Left ventricle myocardium inferior (tissue), 1 donor: ENCODE measurements at places on chromosomes 4 and X. TPM values are rescaled to one million over a fixed set of nuclear protein-coding genes. Genes with fewer than 3 reads are reported as not detected.

SCD5 gene
- 4.5 TPM for total RNA-seq

EDA gene
- total RNA-seq, result 7.3 TPM

USP9X gene
- 50.9 TPM for total RNA-seq

ZDHHC15 gene
- total RNA-seq, result 3.1 TPM

GUCY1A1 gene
- 43.0 TPM for total RNA-seq

MAGEC3 gene
- not detected for total RNA-seq

ADH1B gene
- total RNA-seq, result 91.9 TPM

MAP9 gene
- 6.6 TPM for total RNA-seq

FAM47E gene
- 3.0 TPM for total RNA-seq

USP26 gene
- not detected for total RNA-seq

KCNIP4 gene
- not detected for total RNA-seq

GIMD1 gene
- total RNA-seq, result not detected

PNMA6E gene
- total RNA-seq, result not detected

TCEAL7 gene
- 2.6 TPM for total RNA-seq

USP17L28 gene
- not detected for total RNA-seq

RAI2 gene
- total RNA-seq, result 23.6 TPM

APBB2 gene
- total RNA-seq, result 23.5 TPM

RHOXF1 gene
- not detected for total RNA-seq

FGB gene
- total RNA-seq, result not detected

MAGEB10 gene
- not detected for total RNA-seq

VEGFD gene
- total RNA-seq, result 8.3 TPM

GABRG1 gene
- total RNA-seq, result not detected

FNIP2 gene
- 44.0 TPM for total RNA-seq

ANXA10 gene
- not detected for total RNA-seq

PABPC4L gene
- total RNA-seq, result 0.66 TPM

BEX1 gene
- total RNA-seq, result 10.8 TPM

CFAP299 gene
- not detected for total RNA-seq

PASD1 gene
- not detected for total RNA-seq

PRR32 gene
- total RNA-seq, result not detected

BST1 gene
- total RNA-seq, result 2.7 TPM
